Naive thymus-derived CD8-positive, alpha-beta T cell (primary cell): ENCODE measurements at places on chromosomes 3 and 15.

DNA sequence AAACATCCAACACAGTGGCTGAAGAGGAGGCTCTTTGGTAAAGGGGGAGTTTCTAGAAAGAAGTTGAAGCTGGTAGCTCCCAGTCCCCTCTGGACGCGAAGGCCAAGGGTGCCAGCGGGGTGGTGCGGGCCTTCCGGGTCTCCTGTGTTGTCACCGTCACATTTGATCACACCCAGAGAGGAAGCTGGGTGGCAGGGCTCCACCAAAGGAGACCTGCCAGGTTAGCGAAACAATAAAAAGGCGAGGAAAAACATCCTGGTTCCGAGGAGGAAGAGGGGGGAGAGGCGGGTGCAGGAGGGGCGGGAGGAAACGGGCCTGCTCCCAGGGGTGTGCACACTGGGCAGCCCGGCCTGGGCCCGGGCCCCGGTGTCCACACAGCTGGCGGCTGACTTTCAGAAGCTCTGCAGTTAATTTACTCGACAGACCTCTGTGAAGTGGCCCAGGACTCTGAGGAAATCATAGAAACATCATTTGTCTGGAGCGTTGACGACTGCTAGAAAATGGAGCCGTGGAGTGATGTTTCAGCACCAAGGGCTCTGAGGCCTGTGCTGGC is 12.1 kb downstream of the HEG1 start:
- DNase-seq = no peak
- no peaks in the 10 kb centered on the region for H3K27me3 ChIP-seq
- H3K36me3 ChIP-seq = peaks cover 12% of the 10 kb centered on the region
- H3K27ac ChIP-seq = no peak overlapping the region
- H3K4me3 ChIP-seq = no peak overlapping the region

DNA sequence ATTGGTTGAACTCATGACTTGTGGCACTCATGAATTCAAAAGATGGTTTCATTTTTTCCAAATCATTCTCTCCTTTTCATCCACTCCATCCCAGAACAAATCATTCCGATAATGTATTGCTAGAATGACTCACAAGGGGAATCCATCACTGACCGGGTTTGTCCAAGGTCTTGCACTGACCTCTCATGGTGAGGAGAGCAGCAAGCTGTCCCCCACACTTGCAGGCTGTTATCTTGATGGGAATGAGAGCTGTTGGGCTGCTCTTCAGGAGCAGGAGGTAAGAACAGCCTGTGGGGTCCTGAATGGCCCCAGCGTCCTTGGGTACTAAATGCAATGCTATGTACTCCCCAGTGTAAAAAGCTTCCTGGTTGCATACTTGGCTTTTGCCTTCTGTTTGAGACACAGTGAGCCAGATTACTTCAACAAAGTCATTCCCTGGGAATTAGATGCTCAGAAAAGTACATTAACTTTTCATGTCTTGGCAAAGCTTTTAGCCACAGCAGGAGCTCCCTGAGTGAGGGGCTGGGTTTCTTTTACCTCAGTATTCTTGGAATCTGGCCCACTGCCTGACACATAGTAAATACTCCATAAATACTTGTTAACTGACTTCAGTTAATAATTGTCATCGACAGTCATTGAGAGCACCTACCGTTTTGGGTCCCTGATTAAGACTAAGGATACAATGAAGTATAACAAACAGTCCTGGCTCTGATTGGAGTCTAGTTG is 24.1 kb downstream of the CCNL1 start:
- peaks cover 29% of the 10 kb centered on the region for H3K4me1 ChIP-seq
- H3K27ac ChIP-seq = peak overlapping the region; percentile 64
- no peaks in the 10 kb centered on the region for H3K36me3 ChIP-seq
- DNase-seq = no peak

DNA sequence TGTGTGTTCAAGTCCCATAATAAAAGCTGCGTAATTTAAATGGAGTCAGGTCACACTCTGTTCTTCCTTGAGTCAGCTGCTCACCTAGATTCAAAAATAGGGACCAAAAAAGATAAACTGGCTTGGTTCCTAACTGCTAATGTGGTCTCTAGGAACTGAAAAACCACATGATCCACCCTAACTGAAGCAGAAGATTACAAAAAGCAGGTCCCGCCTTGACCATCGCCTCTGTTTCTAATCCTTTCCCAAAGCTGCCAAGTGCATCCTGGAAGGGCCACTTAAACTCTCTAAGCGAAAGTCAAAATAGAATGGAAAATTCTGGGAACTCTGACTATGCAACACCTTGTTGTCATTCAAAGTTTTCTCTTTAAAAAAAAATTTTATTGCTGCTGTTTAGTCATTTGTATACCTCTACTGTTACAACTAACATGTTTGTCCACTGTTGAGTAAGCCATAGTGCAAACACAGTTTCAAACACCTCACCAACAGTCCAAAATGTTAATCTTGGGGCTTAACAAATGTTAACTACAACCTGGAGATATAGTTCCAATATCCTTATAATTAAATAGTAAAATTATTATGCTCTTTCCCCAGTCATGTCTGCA is 88.9 kb upstream of the THBS1 start:
- H3K4me1 ChIP-seq = no peaks in the 10 kb centered on the region
- DNase-seq = no peak
- no peak overlapping the region for H3K4me3 ChIP-seq
- no peaks in the 10 kb centered on the region for H3K36me3 ChIP-seq
- H3K27me3 ChIP-seq = peaks cover 5% of the 10 kb centered on the region
- no peak overlapping the region for H3K27ac ChIP-seq

- DNase-seq = no peak
- H3K36me3 ChIP-seq = no peaks in the 10 kb centered on the region
- peak overlapping the region; percentile 57 for H3K4me3 ChIP-seq
- peaks cover 62% of the 10 kb centered on the region for H3K4me1 ChIP-seq
- H3K27me3 ChIP-seq = no peaks in the 10 kb centered on the region
Measured at GRCh38 chr15:38611228-38611627, 46.6 kb upstream of the RASGRP1 start.
